ENCODE measurements at places on chromosomes 16 and 17.

DNA sequence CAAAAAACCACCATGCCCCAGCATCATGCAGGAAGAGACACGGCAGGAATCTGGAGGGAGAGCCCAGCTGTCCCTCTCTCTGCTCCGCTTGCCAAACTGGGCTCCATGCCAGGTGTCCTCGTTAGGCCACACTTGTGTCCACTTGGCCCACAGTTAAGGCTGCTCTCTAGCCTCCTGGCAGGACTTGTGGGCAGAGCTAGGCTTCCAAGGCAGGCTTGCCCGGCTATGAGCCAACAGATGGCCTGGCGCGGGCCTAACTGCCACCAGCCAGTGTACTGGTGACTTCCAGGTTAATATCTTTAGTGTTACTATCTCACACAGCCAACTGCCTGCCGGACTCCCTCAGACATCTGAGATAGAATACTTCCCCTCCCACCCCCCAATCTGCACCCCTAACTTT is 10.6 kb downstream of the ATP6V0D1 start:
- DNase-seq = no peak

DNA sequence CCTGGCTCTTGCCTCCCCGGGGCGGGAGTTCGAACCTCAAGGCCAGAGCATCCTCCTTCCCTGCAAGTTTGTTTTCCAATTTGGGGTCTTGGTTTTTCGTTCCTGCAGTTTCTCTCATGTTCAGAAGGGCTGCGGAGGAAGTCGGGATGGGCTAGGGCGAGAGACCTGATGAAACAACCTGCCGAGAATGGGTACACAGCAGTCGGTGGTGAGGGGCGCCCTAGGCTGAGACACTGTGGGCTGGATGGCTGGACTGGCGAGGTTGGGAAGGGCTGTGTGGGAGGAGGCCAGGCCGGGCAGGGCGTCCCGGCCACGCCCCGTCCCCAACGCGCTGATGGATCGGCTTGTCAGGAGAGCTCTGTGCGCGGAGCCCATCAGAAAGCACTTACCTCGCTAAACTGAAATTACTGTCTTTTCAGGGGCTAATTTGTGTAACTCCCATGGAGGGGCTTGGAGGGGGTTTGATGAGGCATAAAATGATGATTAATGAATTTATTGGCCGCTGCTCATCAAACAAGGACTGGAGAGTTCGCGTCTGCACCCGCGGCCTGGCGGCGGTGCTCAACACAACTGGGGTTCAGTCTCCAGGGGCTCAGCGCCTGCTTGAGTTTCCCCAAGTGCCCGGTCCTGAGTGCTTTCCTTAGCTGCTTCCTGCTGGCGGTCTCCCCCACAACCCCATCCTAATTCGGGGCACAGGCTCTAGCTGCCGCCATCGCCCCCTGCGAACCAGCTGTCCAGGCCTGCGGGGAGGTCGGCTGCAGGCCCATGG is 9.0 kb downstream of the IRX5 start:
- DNase-seq = no peak

GRCh38 chr16:79188739-79189122 is 411.8 kb downstream of the MAF start:
- DNase-seq = peak; percentile 9

DNA sequence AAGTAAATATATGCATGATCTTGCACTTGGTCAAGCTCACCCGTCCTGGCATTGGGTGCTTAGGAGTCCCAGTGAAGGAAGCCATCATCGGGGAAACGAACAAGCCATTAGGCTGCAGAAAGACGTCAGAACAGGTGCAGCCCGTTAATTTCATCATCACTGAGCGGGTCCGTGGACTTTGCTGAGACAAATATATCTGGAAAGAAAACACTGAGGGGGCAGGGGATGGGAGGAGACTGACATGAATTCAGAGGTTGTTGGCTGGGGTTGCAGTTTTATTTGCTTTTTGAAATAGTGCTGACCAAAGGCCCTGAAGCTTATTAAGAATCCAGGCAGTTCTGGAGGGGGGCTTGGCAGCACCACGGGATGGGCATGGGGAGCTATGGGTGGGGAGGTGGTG is 207.2 kb downstream of the ENGASE start:
- no peak for DNase-seq

All from NCI-H748 treated with DMSO at 0.1 percent for 48 hours (cell line).